Stimulated activated CD8-positive, alpha-beta memory T cell treated with anti-CD3 and anti-CD28 coated beads, Interleukin-7, amount 100 ng/mL, for 48 hours (primary cell): ENCODE measurements at places on chromosomes 5 and 9.

DNA sequence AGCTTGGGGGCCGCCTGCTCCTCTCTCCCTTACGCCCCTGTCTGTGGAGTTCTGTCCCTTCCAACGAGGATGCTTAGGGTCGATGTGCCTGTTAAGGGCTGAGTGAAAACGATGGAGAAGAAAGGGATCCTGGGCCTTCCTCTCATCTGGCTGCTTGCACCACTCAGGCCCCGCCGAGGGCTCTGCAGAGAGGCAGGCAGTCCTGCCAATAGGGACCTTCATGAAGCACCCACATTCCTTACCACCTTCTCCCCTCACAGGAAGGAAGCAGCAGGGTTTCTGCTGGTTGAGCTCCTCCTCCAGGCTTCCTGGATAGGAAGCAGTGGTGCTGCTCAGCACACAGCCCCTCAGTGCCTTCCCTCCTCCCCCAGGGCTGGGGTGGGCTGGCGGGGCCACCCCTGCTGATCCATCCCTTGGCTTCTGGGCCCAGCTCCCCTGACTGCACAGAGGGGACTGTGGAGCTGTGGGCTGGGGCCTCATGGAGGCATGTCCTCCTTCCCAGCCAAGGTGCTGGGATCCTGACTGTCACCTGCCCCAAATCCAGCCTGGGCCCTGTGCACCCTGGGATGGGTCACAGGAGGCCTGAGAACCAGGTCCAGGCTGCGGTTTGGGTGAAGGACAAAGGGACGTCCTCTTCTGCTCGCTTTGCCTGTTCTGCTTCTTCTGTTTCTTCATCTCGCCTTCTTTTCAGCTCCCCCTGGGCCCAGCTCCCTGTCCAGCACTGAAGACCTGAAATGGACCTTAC, 50.5 kb downstream of the AHRR start:
- DNase-seq, result no peak

- no peak for DNase-seq
These were observed 61.0 kb downstream of the IPPK start for GRCh38 chr9:92608909-92609445.

DNA sequence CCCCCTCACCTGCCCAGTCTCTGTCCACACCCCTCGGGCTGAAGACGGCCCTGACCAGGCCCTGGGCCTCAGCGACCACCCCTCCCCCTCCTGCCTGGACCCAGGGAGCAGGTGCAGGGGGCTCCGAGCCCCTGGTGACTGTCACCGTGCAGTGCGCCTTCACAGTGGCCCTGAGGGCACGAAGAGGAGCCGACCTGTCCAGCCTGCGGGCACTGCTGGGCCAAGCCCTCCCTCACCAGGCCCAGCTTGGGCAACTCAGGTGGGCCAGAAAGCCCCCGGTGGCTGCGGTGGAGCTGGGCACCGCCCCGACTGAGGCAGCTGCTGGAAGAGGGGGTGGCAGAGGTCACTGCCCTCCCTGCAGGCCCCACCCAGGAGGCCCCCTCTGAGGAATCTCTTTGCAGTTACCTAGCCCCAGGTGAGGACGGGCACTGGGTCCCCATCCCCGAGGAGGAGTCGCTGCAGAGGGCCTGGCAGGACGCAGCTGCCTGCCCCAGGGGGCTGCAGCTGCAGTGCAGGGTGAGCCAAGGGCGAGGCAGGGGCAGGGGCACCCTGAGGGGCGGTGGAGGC, 7.7 kb downstream of the ENTPD8 start:
- DNase-seq, result no peak

- DNase-seq, result no peak
These were observed 33.6 kb downstream of the COL15A1 start for GRCh38 chr9:98977246-98977714.

DNA sequence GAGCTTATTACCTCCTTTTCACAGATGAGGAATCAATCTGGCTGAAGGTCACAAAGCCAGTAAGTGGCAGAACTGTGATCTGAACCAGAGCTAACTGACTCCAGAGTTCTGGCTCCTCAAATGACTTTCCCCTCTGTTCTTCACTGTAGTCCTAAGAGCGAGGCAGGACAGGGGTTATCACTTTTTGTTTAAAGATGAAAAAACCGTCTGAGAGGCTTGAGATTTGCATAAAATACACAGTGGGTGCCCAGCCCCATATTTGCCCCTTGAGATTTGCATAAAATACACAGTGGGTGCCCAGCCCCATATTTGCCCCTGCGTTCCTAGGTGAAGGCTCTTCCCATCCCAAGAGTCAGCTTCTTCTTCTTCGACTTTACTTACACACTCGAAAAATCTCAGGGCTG, 667 bp downstream of the FBXO10 start:
- no peak for DNase-seq

DNA sequence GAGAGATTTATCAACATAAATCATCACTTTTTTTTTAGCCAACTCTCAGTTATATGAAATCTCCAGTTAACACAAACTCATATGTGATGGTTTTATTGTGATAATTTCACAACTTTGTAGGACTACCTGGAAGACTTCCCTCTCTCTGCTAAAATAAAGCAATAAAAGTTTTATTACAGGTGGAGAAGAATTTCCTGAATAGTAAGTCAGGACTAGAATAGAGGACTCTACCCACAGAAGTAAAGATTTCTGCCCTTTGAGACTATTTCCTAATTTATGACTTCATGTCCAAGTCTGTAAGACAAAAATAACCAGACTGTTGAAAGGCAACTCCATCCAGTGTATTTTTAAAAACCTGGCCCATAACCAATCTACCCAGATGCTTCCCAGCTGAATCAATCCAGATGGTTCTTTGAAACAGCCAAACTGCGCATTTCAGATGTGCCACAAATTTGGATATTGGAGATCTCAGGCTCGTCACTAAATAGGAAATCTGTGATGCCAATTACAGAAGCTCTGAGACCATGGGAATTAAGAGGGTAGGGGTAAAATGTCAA, 234.0 kb upstream of the NMUR2 start:
- DNase-seq, result no peak

GRCh38 chr5:85488295-85488694, 1103.6 kb upstream of the EDIL3 start:
- no peak for DNase-seq

- DNase-seq, result no peak
These were observed 12.8 kb downstream of the DMXL1 start for GRCh38 chr5:119083679-119084078.

DNA sequence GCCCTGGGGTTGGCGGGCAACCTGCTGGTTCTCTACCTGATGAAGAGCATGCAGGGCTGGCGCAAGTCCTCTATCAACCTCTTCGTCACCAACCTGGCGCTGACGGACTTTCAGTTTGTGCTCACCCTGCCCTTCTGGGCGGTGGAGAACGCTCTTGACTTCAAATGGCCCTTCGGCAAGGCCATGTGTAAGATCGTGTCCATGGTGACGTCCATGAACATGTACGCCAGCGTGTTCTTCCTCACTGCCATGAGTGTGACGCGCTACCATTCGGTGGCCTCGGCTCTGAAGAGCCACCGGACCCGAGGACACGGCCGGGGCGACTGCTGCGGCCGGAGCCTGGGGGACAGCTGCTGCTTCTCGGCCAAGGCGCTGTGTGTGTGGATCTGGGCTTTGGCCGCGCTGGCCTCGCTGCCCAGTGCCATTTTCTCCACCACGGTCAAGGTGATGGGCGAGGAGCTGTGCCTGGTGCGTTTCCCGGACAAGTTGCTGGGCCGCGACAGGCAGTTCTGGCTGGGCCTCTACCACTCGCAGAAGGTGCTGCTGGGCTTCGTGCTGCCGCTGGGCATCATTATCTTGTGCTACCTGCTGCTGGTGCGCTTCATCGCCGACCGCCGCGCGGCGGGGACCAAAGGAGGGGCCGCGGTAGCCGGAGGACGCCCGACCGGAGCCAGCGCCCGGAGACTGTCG, 976 bp downstream of the RXFP3 start:
- DNase-seq, result no peak

GRCh38 chr9:78015241-78015640, 16.4 kb downstream of the GNAQ start:
- no peak for DNase-seq
